Effector CD8-positive, alpha-beta T cell (primary cell): ENCODE measurements at places on chromosomes 7 and 10.

- DNase-seq = no peak
Observed at GRCh38 chr7:75772081-75773077, at the start of gene CCL26. TSS of gene CCL26 (minus strand) at chr7:75772211. CDS start at chr7:75772176, 35 bp downstream.

DNA sequence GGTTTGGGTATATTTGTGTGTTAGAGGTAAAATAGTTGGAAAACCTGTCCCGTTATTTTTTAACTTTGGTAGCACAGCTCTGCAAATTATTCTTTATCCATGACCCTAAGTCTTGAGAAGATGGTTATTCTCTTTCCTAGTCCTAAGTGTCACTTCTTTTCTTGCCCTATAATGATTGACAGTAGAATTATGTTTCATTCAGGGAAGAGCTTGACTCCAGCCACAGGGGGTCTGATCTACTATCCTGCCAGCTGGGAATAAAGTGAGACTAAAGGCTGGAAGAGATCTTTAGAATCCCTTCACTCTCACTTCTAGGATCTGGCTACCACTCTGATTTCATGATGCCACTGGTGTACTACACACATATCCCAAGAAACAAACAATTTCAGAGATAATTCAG is 90.4 kb downstream of the PHTF2 start:
- no peak for DNase-seq

GRCh38 chr7:101960985-101961708 is 143.7 kb downstream of the CUX1 start:
- DNase-seq = no peak

DNA sequence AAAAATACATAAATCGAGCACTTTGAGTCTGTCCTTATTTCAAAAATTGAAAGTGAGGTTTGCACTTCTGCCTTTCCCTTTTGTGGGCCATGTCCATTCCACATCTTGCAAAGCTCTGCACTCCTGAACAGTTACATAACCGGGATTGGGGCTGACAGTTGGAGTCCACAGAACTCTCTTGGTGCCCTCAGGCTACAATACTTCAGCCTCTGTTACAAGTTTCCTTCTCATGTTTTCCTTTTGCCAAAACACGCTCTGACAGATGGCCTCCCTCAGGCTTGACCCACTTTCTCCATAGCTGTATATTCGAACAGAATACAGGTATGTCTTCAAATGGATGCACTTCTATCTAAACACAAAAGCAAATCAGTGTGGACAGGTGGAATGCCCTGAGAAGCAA is 335.9 kb downstream of the WDR37 start:
- no peak for DNase-seq

GRCh38 chr10:948347-948746 is 16.8 kb upstream of the LARP4B start:
- DNase-seq = no peak

- no peak for DNase-seq
Observed at GRCh38 chr10:72056932-72057751, 31.2 kb downstream of the SPOCK2 start.

DNA sequence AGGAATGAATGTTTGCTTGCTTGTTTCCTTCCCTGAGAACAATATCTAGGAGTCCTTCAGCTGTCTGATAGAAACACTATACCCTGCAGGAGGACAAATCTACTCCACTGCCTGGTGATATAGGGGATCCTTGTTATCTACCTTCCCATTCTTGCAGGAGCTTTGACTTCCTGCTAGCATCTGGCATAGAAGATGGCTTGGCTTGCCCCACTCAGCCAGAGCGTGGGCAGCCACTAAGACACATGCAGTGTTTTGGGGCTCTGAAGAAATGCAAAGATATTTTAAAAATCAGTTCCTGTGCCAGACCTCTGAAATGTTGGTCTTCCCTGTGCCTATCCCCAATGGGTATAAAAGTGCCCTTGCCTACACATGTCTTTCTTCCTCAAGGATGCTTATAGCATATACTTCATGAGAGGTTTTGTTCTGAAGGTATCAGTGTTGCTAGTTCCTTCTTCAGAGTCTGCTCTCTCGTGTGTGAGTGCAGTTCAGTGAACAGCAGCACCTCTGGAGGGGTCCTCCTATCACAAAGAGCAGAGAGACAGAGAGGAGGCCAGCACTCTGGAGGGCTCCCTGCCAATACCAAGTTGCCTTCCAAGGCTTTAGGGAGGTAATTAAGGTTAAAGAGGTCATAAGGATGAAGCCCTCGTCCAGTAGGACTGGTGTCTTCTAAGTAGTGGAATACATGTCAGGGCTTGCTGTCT is 149.1 kb upstream of the CALCR start:
- DNase-seq = no peak

- DNase-seq = no peak
Observed at GRCh38 chr10:85901599-85901998, 465.0 kb downstream of the GRID1 start.

DNA sequence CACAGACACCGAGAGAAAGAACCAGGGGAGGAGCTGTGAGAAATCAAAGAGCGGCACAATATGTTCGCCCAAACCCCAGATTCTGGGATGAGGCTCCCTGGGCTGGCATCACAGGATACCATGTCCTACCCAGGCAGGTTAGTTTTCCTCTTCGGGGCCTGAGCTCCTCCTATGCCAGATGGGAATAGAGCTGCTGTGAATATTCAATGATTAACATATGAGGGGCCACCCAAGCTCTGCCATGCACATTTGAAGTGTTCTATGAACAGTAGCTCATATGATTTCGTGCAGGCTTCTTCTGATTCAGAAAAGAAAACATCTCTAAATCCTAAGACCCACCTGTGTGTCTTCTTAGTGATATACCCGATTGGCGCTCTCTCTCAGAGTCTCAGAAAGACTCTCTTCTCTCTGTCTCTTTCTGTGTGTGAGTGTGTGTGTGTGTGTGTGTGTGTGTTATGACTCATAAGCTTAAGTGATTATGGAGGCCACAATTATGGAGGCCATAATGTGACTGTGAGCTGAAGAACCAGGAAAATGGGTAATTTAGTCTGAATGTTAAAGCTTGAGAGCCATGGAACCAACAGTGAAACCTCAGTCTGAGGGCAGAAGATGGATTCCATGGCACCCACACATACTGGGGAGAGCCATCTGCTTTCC is 220.5 kb downstream of the KLF6 start:
- DNase-seq = no peak

DNA sequence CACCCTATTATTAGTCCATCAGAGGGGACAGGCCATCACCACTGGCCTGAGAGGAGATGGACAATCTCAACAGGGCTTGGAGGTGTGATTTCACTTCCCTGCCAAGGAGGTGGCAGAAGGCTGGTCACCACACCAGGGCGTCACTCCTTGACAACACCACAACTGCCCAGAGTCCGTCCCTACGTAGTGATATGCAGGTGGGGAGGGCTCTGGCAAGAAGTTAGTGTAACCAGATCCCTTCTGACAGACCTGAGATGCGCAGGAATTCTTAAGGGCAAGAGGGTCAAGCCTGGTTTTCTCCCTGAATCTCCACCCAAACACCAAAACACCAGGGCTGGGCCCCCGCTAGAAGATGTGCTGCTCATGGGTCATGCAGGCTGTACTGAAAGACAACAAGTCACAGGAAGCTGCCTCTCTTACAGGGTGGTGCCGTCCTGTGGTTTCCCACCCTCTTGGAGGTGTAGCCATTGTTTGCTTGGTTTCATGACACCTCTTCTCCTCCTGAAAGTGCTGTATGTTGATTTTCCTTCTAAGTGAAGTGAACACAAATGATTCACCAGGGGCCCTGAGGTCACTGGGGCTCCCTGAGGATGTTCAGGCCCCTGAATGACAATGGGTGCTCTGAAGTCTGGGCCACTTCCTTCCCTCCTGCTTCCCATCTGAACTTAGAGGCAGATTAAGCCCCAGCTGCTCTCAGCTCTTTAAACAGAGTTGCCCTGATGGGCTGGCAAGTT is 27.1 kb downstream of the ATXN7L1 start:
- no peak for DNase-seq

DNA sequence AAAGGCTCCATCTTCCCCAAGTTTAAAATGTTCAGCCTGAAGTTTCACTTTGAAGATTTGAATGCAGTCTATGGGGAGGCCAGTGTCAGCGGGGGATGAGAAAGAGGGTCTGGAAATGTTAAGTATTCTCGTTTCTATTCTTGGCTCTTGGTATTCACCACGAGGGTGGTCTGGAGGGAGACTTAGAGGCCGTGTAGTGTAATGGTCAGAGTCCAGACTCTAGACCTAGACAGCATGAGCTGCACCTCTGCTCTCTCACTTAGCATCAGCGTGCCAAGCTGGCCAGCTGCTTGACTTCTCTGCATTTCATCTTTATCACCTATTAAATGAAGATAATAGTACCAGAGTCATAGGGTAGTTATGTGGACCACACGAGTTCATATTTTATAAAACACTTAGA is 57.9 kb downstream of the MKX start:
- DNase-seq = no peak

DNA sequence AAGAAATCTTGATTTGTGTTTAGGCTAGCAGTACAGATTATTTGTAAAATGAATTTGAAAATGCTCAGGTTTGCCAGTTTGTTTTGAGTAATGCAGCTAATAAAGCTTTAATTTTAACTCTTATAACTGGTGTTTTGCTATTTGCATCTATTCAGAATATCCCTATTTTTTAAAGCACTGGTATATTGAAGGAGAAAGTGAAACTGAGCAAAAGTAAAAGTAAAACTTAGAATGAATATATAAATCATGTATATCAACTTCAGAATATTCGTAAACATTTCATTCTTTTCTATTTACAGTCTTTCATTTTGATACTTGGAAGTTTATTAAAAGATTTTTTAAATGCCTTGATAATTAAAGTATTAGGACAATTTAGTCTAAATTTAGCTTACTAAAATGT is 26.2 kb downstream of the TASOR2 start:
- DNase-seq = no peak

- peak; percentile 54 for DNase-seq
Observed at GRCh38 chr7:132580717-132581285, 4.5 kb upstream of the PLXNA4 start.

DNA sequence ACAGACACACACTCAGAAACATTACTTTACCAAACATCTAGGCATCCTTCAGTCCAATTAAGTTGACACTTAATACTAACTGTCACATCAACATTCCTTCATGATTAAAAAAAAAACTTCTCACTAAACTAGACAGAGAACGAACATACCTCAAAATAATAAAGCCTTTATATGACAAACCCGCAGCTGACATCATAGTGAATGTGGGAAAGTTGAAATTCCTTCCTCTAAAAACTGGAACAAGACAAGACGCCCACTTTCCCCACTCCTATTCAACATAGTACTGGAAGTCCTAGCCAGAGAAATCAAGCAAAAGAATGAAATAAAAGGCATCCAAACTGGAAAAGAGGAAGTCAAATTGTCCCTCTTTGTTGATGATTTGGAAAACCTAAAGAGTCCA is 96.9 kb upstream of the PPP1R9A start:
- DNase-seq = no peak

- DNase-seq = no peak
Observed at GRCh38 chr7:4665661-4666060, 16.4 kb upstream of the FOXK1 start.

GRCh38 chr10:25707976-25708671 is 225.9 kb upstream of the MYO3A start:
- no peak for DNase-seq

- DNase-seq = no peak
Observed at GRCh38 chr7:134885967-134886352, 100.3 kb upstream of the AGBL3 start.

DNA sequence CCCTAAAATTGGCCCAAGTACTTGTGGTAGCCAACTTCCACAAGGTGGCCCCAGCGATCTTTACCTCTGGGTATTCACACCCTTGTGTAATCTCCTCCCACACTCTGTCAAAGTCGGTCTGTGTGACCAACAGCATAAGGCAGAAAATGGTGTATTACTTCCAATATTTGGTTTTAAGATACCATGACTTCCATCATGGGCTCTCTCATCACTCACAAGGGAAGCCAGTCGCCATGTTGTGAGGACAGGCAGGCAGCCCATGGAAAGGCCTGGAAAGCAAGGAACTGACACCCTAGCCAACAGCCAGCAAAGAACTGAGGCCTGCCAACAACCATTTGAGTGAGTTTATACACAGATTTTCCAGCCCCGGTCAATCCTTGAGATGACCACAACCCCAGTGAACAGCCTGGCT is 91.0 kb upstream of the KMT2E start:
- peak; percentile 40 for DNase-seq

GRCh38 chr7:33841031-33841430 is 64.3 kb upstream of the BMPER start:
- no peak for DNase-seq

DNA sequence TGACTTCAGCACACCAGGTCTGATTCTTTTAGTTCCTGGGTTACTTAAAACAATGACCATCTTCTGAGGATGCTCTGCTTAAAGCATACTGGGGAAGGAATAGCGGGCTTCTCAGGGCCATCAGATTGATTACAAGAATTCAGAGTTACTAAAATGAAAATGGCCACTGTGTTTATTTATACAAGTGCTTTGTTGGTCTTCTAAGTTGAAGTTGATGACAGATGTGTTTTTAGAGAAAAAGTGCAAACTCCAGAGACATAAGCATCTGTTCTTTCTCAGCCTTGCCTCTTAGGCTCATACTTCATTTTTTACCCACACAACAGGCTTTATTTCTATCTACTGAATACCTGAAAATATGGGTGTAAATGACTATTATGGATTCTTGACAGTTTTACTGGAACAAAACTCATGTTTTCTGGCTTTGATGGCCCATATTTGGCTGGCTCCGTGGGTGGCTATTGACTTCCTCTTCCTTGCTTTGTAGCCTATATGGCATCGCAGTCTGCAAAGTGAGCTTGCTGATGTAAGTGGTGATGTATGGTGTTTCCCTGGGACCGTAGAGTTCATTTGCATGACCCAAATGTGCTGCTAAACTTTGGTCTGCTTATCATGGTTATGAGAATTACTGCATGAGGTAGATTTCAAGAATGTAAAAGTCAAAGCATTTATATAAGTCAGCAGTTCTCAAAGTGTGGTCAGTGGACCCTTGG is 121.3 kb downstream of the BMPER start:
- DNase-seq = no peak

DNA sequence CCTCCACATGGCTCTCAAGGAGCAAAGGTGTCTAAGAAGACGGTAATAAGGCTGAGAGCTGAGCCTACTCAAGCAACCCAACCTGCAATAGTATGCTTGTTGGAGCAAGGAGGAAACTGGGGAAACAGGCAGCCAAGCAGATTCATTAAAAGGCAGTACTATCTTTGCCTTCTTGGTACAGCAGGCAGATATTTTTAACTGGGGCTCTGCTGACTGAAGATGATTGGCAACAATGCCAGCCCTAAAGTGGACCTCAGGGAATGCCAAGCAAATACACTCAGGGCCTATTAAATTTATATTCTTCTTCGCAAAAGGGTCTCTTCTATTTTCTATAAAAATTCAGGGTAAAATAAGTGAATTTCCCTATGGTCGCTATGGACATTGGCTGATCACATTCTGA is 109.4 kb upstream of the PCGF5 start:
- no peak for DNase-seq

DNA sequence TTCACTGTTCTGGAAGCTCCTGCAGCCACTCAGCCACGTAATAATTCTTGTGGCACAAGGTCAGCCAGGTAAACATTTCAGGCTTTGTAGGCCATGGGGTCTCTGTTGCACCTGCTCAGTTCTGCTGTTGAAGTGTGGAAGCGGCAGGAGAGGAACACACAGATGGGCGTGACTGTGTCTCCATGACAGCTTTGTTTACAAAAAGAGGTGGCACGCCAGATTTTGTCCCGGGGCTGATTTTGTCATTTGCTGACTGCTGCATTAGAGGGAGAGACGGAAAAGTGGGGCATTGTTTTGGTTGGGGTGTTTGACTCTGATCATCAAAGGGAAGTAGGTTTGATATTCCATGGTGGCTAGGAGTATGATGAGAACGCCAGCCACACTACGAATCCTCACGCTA is 103.1 kb downstream of the PRKAG2 start:
- DNase-seq = no peak
